ENCODE measurements at places on chromosomes 7 and 10.

DNA sequence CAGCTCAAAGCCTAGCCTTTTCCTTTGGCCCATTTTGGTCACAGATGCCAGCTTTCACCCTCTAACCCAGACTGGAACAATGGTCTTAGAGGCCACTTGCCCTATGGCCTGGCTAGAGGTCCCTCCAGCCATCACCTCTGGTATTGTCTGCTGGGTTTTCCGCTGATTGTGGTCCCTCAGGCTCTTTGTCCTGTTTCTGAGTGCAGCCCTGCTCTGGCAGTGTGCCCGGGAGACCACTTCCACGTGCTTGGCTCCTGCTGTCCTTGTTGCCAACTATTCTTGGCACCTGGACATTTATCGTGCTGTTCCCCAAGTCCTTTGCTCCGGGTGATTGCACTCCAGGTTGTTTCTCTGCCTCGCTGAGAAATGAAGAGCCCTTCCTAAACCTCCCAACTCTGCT lies 53.3 kb upstream of the FAM180A start:
- DNase-seq, result no peak

DNA sequence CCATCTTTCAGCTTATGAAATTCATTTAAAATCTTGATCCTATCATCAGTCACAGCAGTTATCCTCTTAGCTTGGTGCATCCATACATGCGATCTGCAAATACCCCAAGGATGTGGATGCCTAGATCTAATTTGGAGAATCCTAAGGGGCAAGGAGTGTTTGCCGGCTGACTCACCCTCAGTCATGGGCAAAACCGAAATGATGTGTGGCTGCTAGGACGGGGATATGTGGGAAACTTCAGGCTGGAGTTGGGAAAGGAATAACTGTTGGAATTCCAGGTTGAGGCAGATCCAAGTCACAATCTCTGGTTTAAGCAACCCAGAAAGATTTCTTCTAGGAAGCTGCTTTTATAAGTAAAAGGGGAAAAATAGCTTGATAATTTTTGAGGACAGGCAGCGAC lies 19.7 kb upstream of the GOT1 start:
- no peak for DNase-seq

DNA sequence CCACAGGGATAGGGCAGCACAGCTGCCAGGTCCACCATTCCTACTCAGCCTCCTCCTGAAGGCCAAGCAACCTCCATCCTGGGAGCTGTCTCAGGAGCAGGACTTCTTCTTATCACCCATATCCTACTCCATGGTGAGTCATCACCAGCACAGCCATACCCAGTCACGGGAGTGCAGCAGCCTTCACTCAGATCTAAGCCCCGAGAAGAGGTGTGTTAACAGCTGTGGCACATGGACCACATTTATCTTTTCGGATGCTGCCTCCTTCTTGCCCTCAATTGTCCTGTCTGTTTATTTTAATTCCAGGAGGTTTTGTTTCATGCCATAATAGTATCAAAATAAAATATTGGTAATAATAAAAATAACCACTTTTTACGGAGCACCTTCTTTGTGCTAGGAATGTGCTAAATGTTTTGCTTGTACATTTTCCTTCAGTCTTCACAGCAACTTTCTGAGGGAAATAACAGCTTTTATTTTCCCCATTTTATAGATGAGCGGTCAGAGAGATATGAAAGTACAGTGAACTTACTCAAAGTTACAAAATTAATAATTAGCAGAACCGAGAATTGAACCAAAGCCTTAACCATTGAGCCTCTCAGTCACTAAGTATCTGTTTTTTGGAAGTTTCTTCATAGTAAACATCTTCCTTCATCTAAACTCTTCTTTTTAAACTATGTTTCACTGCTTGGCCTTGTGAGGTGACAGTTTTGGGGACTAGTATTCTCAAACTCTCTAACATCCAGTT lies 2.5 kb upstream of the KEL start:
- no peak for DNase-seq

DNA sequence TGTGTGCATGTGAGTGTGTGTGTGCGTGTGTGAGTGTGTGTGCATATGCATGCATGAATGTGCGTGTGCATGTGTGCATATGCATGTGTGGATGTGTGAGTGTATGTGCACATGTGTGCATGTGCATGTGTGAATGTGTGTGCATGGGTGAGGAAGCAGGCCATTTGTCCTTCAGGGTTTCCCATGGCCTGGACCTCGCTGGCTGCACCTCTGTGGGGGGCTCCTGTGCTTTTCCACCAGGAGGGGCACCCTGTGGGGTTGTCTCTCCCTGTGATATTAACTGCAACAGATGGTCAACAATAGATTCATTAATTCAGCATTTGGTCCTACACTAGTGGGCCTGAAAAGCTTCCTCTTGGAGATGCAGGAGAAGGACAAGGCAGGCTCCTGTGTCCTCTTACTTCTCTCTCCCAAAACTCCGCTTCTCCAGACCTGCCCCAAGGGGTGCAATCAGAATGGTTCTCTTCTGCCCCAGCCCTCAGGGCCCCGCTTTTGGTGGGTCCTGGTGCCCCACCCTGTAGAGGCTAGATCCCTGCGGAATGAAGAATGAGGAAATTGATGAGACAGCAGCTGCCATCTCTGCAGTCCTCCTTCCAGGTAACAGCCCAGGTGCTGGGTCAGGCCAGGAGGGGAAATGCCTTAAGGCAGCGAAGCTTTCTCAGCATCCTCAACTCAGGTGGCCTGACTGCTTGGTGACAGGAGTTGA lies 41.5 kb upstream of the NUB1 start:
- DNase-seq, result no peak

- no peak for DNase-seq
These were observed 69.2 kb upstream of the LRRC4 start for GRCh38 chr7:128100225-128100948.

GRCh38 chr7:140656548-140657515 lies 15.9 kb upstream of the ADCK2 start:
- peak; percentile 69 for DNase-seq

DNA sequence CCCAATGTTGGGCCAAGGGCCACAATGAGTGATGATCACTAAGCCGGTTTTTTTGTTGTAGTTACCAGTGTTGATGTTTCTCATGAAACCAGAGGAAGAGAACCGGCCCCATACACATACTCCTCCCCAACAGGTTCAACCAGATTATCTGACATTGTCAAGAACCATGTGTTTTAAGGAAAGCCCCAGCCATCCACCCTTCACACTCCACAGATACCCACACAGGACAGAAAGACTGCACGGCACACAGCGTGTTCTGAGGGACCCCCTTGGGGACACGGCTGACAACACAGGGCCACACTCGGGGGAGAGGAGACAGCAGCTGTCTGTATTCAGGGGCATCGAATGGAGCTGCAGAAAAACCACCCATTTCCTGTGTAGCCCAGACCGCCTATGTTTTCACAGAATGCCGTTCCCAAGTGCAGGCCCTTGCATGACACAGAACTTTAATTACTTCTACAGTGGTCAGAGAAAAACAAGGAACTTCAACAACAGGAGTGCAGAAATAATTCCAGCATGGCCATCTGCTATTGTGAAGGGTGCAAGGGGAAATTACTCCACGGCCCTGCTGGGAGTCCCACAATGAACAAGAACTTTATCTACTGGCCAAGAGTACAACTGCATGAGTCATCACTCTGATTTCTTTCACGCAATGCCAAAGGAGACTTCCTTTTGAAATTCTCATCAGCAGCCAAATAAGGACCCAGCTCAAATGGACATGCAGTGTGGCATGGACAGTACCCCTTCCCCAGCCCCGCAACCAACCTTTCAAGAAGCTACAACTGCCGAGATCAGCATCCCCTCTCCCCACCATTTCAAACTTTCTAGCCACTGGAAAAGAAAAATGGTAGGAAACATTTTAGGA lies 2.3 kb downstream of the KLF6 start:
- DNase-seq, result peak; percentile 98

DNA sequence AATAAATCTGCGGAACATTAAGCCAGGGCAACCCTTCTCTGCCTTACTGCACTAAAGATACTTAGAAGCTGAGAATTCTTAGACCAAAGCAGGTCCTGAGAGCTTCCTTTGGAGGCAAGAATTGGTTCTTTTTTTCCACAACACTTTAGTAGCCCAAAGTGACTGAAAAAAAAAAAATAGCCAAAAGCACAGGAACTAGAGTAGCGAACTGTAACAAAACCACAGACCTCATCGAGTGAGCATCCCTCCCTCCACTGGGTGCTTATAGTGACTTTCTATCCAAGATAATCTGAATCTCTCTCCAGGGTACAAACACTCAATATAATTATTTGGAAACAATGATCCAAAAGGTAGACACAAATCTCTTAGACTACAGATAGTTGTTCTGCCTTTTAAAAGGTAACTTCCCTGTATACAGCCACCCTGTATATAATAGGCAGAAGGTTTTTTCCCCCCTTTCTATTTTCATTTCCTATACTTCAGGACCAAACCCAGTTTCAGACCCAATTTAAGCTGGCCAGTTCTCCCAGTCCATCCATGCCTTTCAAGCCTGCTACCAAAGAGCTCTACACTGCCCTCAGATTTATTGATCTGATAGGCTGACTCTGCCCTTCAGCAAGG lies 31.6 kb upstream of the KCNIP2 start:
- no peak for DNase-seq

- DNase-seq, result no peak
These were observed 179.8 kb upstream of the PFKP start for GRCh38 chr10:2887391-2888070.

- no peak for DNase-seq
These were observed 481.5 kb upstream of the VSTM2A start for GRCh38 chr7:54060643-54061042.

- DNase-seq, result no peak
These were observed 136.7 kb downstream of the EGFR start for GRCh38 chr7:55155351-55156117.

DNA sequence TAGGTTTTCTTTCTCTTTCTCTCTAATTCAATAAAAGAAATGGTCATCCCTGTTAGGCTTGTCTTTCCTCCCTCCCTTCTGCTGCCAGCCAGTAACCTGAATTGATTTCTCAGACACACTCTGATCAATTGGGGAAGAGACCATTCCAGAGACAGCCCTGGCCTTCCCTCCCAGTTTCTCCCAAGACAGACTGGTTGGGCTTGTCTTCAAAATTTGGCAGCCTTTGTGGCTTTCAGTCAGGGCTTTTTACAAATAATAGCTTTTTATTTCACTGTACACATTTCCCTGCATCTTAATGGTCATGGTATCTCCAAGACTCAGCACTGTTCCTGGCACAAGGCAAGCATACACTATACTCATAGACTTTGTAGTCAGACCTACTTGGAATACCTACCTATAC lies 33.9 kb downstream of the BCAP29 start:
- peak; percentile 20 for DNase-seq

GRCh38 chr10:61262486-61263261 lies 190.5 kb downstream of the TMEM26 start:
- DNase-seq, result no peak

DNA sequence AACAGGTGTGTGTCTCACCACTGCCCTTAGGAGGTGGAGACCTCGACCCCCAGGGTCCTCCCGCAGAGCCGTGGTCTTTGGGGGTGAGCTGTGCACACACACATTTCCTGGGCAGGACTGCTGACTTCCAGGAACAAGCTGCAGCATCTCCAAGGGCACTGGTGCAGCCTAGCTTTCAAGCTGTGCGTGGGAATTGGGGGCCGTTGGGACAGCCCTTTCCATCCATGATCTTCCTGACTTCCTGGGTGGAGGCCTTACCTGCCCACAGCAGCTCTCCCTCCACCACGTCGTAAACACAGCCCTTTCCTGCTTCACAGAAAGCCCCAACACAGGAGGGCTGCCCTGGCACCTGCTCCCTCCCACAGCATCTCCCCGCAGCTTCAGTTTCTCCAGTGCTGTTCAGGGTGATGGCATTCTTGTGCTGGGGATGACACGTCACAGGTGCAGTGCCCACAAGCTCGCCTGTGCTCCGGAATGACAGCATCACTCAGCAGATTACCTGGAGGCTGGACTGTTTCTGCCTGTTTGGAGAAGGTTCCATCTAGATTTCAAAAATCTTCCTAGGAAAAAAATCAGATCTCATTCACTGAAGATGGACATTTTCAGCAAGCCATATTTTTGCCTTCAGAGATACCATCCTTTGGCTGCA lies 208.0 kb upstream of the PPP2R2D start:
- DNase-seq, result no peak

DNA sequence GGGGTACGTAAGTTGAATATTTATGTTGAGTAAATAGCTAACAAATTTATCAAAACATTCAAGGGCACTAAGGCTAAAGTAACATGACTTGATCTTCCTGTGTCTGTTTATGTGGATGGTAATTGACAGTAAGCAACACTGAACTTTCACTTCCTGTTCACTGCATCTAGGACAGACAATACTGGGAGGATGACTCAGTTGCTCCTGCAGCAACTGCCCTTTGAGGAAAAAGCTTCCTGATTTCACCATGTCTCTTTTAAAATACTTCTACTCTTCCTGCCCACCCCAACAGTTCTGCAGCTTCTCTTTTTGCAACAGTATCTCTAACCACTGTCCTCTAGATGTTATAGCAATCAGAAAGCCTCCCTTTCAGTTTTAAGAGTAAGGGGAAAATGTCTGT lies 76.6 kb upstream of the HGF start:
- DNase-seq, result peak; percentile 76

DNA sequence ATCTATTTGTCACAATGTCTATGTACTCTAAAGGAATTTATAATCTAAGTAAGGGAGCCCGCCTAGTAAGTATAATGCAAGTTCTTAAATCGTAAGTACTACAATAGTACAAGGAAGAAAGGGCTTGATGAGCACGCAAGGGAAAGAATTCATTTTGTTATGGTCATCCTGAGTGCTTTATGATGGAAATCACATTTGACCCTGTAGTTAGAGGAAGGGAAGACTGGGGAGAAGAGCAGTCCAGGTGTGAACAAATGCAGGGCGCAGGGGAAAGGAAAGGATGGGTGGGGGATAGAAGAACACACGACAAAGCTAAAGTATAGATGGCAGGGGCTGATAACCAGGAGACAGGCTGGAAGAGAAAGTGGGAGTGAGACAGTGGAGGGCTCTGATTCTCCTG lies 88.2 kb upstream of the ARMC3 start:
- DNase-seq, result no peak

- no peak for DNase-seq
These were observed 747.8 kb downstream of the GRID1 start for GRCh38 chr10:85618841-85619240.

DNA sequence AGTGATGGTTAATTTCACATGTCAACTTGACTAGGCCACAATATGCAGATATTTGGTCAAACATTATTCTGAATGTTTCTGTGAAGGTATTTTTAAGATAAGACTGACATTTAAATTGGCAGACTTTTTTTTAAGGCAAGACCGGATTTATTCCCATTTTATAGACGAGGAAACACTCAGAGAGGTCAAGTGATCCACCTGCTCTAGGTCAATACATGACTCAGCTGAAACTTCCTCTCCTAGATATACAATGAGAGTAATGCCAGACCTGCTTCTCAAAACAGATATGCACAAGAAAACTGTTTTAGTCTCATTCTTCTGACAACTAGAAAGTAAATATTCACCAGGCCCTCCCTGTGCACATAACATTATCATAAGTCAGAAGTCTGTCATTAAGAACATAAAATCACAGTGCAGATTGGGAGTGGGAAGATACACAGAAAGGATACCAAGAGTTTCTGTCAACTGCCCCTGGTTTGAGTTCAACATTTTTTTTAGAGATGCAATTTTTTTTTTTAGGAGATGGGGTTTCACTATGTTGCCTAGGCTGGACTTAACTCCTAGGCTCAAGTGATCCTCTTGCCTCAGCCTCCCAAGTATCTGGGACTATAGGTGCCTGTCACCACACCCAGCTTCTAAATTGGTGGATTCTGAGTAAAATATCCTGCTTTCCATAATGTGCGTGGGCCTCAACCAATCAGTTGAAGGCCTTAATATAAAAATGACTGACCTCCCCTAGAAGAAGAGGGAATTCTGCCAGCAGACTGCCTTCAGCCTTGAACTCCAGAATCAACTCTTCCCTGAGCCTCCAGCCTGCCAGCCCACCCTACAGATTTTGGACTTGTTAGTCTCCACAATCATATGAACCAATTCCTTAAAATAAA lies 121.4 kb downstream of the ZFAND4 start:
- no peak for DNase-seq

GRCh38 chr10:133039803-133040165 lies 47.9 kb upstream of the ADGRA1 start:
- no peak for DNase-seq

Measured in fibroblast of pulmonary artery (primary cell).